CD4-positive, alpha-beta T cell treated with Interleukin-15 for 4 hours (primary cell): ENCODE measurements at places on chromosomes 3 and 15.

DNA sequence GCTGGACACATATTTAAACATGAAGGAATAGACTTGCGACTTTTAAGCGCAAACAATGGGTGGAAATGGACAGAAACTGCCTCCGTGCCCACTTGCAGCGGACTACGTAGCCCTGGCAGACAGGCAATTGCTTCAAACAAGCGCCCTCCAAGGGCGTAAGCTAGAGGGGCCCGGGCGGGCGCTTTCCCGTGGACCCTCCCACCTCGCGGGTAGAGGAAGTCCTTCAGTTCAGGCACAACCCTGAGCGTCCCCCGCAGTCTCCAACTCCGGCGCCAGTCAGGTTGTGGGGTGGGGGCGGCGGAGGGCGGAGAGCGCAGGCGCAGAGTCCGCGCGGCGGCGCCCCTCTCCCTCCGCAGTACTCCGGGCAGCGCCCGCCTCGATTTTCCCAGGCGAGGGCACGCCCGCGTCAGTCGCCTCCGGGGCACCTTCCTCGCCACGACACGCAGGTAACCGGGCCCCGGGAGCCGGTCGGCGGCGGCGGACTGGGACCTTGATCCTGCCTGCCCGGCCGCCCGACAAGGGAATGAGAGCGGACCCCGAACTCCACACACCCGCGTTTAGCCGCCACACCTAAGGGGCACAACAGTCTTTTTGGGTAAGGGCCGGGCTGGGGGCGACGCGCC lies at the start of gene SLC35G2:
SLC35G2 (plus strand) TSS at position 358 of the 623 bp plus-strand sequence. CDS start 35,335 bp downstream, outside the sequence.
- DNase-seq = peak; percentile 19

DNA sequence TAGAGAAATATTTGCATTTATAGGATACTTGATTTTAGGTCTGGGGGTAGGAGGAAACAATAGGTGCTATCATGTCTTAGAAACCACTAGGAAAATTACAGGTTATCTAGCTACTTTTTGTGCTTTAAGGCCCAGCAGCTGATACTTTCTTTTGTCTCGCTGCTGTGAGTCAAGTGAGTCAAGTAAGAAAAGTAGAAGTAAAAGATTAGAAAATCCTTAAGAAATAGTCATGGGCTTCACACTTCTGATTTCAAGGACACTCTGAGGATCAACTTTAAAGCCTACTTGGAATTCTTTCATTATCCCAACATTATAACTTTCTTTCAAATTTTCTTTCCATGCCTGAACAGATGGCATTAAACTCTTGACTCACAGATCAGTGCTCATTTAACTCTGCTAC lies 95.2 kb upstream of the RBMS3 start:
- DNase-seq = no peak

DNA sequence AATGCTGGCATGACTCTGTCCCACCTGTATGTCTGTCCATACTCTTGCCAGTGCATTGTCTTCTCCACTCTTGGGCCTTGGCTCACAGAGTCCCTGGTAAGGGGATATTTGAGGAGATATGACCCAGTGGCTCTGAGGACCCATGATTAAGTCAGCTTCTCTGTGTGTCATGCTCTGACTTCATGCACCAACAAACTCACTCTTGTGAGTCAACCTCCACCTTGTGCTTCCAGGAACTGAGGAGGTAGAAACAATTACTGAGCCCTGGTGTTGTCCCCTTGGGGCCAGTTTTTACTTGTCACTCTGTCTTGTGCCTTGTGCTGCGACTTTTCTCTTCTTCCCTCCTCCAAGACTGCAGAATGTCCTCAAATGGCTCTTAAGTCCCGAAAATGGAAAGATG lies 127.1 kb downstream of the ABHD5 start:
- no peak for DNase-seq

DNA sequence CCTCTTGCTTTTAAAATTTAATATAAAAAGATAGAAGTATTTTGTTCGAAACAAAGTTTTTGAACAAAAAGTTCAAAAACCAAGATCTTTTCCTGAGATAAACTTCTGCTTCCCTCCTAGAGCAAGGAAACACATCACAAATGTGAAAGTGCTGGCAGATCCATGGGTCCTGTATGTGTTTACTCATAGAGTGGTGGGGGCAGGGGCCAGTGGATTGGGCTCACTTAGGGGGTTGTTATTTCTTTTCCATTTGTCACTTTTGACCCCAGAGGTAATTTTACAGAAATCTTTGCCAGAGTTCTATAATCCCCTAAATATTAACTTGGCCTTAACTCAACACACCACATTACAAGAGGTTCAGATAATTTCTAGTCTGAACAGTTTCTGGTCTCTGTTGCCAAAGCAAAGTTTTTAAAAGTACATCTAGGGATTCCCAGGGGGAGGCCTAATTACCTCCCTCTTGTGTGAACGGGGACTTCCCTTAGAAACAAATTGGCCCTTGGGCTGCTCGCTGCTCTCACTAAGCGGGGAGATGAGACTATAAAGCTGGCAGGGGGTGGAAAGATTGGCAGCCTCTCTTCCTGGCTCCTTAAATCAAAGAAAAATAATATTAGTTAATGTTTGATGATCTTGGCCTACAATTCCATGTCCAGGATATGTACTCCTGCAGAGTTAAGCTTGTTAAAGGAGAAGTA lies 66.8 kb upstream of the PTX3 start:
- DNase-seq = no peak

GRCh38 chr3:185976977-185977678 lies 39.3 kb upstream of the TRA2B start:
- peak; percentile 77 for DNase-seq

DNA sequence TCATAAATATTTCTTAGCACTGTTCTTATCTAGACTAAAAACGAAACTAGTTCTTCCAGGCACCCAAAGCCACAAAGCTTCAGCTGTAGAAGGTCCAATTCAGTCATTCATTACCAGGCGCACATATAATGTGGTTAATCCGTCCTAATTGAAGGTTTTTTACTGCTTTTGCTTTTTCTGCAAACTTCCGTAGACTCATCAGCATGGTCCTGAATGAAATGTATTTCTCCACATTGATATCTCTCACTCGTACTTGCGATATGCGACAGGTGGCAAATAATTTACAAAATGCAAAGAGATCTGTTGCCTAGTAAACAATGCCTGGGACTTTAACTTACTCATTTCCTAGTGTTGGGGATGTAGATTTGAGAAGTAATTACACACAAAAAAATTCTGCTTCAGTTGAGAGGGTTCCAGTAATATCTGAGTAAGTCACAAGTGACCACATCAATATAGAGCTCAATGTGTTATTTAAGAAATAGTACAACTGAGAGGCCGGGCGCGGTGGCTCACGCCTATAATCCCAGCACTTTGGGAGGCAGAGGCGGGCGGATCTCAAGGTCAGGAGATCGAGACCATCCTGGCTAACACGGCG lies 75.0 kb upstream of the MBNL1 start:
- DNase-seq = peak; percentile 82

DNA sequence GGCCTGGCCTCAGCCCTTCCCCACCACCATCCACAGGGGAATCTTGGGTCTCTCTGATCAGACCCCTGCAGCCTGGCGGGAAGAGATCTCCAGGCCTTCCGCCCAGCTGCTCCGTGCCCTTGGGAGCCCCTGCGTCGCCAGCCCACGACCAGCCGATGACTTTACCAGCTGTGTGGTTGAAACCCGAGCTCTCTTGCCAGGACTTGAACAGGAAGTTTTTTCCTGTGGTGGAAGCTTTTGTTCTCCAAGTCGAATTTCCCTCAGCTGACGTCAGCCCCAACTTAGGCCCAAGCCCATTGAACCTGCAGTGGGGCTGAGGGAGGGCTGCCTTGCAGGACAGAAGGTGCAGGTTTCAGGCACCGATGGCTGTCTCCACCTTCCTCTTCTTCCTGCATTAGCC lies 51.7 kb upstream of the SMAD3 start:
- no peak for DNase-seq

GRCh38 chr3:14284694-14285547 lies 106.3 kb downstream of the LSM3 start:
- no peak for DNase-seq

- no peak for DNase-seq
Observed at GRCh38 chr3:138222942-138223287, 35.8 kb downstream of the ARMC8 start.

DNA sequence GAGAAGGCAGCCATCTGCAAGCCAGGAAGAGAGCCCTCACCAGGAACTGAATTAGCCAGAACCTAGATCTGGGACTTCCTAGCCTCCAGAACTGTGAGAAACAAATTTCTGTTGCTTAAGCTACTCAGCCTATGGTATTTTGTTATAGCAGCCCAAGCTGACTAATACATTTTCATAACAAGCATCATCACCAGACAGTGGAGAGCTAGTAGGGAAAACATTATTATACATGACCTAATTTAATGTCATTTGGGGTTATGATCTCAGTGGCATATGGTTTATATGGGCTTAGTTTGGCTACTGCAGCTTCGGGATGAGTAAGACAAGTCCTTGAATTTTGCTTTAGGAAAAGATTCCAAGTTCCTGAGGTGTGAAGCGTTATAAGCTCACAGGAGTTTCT lies 35.6 kb downstream of the LNP1 start:
- DNase-seq = no peak
